RCC 7860 (cell line): ENCODE measurements at places on chromosomes 3 and 15.

DNA sequence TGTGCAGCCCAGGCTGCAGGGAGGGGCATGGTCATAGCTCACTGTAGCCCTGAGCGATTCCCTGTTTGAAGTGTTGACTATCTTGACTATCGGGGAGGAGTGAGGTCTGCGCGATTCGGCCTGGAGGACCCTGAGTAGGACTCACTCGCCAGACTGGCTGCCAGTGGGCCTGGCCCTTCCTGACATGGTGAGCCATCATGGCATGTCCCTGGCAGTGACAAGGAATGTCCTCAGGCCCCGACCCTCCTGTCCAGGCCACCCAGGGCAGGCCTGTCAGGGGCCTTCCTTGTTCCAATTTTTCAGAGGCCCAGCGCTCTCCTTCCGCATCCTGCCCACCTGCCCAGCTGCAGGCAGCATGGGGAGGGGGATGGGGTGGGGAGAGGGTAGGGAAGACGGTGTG is 5.2 kb upstream of the OCA2 start:
- DNase-seq: no peak

DNA sequence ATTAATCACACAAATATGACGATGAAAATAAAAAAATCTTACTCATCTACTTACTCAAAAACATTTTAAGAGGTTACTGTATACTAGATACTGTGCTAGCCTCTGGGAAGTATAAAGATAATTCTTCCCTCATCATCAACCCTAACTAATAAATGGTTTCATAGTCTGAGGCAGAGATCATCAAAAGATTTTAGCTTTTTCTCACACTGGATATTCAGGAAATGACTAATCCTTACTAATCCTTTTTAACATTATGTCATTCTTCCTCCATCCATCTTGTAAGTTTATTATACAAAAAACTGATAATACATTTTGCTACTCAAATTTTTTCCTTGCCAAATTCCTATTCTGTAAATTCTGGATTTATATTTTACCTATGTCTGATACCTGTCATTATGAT is 29.7 kb downstream of the ACAD11 start:
- DNase-seq: peak; percentile 33

DNA sequence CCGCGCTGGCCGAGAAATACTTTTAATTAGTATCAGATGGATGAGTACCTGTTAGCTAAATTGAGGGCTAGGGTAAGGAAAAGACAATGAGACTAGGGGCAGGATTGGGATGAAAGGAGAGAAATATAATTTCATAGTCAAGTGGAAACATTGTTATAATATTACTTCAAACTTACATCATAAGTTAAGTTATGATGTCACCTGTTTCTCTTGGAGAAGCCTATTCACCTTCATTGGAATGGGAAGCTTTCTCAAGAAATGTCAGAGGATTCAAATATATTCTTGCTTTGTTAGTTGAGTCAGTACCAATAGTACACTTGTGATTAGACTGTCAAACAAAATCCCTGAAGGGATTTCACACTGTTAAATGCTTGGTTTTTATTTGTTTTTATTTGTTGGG is 116.2 kb downstream of the NEO1 start:
- DNase-seq: no peak

DNA sequence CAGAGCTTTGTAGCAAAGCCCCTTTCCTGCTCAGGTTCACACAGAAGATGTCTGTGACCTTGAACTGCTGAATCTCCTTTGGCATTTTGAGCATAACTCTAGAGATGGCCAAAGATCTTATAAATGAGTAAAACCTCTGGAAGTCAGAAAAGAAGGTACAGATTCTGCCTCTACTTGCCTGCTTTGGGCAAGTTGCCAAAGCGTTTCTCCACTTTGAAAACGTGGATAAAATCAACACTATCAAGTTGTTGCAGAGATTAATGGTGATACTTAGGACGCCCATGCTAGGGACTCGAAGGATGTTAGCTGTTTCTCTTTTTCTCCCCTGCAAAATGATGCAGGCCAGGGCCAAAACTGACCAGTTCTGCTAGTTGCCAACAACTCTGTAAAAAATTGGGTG is 68.0 kb upstream of the CMTM7 start:
- DNase-seq: no peak

DNA sequence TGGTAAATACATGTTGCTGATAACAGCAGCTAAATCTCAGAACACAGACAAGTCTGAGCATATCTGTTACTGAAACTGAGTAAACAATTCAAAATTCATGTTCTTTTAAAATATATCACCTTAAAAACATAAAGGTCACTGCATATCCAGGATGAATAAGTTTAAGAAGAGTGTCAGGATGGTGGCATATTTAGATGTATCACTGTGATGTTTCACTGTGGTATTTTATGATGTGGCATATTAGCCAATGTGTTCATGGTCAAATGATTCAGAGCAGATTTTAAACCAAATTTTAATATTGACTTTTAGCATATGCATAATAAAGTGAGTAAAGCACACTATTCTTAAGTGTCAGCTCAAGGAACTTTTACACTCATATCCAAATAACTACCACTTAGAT is 346.4 kb upstream of the DPPA4 start:
- no peak for DNase-seq

DNA sequence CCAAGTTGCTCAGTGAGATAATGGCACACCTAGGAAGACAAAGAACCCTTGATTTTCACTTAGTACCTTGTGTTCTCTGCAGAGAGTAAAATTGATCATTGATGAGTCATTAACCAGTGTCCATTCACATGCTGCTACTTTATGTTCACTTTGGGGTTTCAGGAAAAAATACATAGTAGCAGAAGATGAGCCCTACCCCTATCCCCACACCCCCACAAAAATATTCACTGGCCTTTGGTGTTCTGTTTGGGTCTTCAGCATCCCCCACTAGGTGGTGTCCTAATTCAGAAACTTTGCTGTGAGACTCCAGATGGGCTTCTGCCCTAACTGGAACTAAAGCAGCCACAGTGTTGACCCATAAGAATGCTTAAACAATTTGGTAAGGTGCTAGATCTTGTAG is 178.8 kb downstream of the KLHL25 start:
- no peak for DNase-seq

- DNase-seq: peak; percentile 27
These were observed 62.6 kb downstream of the CRTC3 start for GRCh38 chr15:90592131-90592881.

- DNase-seq: no peak
These were observed 142.5 kb upstream of the PRR23C start for GRCh38 chr3:139187154-139187553.

DNA sequence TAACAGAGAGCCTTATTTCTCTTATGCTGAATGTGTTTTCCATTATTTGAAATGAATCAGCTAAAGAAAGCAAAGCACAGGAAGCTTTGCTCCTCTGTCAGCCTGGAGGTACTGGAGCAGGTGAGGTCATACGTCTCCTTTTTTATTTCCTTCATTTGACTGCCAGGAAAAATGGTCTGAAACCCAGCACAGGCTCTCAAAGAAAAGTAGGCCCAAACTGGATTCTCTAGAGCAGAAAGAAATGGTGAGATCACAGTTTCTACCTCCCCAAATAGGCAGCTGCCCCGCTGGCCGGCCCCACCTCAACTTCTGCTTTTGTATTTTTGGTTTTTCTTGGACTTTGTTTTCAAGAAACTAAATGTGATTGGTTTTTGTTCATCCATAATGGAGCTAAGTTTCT is 95.1 kb downstream of the RPL39L start:
- no peak for DNase-seq

DNA sequence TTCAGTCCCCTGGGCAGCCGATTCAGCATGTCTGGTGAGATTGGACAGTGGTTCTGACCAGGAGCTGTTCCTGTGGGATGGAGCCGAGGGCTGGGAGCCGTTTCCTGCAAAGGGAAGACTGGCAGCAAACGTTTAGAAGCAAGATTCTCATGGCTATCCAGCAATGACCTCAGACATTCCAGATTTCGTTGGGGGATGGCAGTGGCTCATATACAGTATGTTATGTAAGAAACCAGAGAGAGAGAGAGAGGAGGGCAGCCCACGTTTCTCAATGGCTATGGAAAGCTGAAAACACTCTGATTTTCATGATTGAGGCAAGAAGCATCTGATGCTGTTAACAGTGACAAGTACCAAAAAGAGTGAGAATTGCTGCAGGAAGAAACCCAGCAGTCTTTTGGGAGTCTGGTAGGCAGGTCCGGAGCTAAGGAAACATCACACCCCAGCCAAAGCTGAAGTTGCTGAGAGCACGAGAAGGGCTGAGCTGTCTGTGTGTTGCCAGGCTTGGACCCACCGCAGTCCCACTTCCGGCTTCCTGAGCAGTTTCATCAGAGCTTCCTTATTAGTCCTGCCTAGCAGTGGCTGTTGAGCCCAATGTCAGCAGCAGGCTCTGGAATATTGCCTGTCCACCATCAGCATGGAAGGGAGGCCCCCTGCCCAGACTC is 25.6 kb upstream of the VPS8 start:
- peak; percentile 12 for DNase-seq

GRCh38 chr15:42158941-42159340 is 2.5 kb upstream of the PLA2G4F start:
- DNase-seq: no peak

GRCh38 chr15:79901958-79902357 is 5.1 kb upstream of the MTHFS start:
- no peak for DNase-seq

DNA sequence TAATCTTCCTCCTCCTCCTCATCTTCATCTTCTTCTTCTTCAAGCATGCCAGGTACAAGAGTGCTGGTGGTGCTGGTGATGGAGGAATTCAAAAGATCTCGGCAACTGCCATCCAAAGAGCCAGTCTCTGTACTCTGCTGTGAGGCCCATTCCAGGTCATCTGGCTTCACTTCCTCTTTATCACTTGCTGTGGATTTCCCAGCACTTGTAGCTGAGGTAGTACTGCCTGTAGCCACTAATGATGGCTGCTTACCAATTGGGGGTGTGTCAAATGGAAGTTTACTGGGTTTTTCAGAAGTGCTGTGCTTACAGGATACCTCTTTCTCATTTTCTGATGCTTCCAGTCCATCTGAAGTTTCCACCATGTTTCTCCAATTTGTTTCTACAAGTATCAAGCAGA is 28.8 kb upstream of the SHC4 start:
- no peak for DNase-seq

GRCh38 chr3:74282202-74282601 is 332.3 kb downstream of the CNTN3 start:
- DNase-seq: no peak

GRCh38 chr15:79929412-79929811 is 32.6 kb upstream of the MTHFS start:
- no peak for DNase-seq

DNA sequence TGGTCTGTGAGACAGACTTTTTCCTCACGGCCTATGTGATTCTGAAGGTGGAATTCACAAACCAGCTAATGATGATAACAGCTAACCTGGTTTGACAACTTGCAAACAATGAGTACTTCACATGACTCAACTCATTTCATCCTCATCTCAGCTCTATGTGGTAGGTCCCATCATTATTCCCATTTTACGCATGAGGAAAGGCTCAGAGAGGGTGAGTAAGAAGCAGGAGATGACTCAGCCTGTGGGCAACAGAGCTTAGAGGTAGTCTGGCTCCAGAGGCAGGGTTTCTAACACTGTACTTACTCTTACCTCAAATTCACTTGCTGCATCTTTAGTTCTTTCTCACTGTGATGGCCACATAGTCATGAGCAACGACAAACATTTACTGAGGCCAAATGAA is 25.8 kb upstream of the PSMD6 start:
- DNase-seq: peak; percentile 94

DNA sequence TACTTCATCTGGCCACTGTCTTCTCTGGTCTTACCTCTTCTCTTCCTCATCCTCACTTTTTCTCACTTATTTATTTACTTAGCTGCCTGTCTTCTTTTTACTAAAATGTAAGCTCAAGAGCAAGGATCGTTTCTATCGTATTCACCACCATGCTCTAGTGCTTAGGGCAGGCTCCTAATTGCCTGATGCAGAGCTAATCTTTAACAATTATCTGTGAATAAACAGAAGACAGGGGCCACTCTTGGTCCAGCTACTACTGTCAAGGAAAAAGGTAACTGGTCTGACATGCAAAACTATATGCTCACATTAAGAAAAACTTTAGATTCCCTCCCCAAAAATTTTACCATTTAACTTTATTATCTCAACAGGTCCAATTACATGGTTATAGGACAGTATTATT is 17.5 kb downstream of the PIK3R4 start:
- DNase-seq: no peak

GRCh38 chr15:67108122-67108961 is 42.9 kb downstream of the SMAD3 start:
- DNase-seq: peak; percentile 46

DNA sequence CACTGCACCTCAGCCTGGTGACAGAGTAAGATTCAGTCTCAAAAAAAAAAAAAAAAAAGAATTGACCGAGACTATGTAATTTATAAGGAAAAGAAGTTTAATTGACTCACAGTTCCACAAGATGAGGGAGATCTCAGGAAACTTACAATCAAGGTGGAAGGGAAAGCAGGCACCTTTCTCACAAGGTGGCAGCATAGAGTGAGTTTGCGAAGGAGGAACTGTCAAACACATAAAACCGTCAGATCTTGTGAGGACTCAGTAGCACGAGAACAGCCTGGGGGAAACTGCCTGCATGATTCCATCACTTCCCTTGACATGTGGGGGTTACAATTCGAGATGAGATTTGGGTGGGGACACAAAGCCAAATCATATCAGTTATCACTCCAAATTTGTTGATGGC is 380.9 kb downstream of the EDEM1 start:
- no peak for DNase-seq

- no peak for DNase-seq
These were observed 440 bp downstream of the PRTG start for GRCh38 chr15:55742498-55742926.

DNA sequence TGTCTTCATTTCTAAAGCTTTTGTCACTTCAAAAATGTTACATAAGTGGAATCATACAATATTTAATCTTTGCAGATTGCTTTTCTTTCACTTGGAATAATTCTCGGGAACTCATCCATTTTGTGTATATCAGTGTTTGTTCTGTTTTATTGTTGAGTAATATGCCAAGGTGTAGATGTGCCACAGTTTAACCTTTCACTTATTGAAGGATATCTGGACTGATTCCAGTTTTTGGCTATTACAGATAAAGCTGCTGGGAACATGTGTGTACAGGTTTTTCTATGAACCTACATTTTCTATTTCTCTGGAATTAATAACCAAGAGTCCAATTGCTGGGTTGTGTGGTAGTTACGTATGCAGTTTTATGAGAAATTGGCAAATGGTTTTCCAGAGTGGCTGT is 334.9 kb downstream of the PTPRG start:
- DNase-seq: no peak

DNA sequence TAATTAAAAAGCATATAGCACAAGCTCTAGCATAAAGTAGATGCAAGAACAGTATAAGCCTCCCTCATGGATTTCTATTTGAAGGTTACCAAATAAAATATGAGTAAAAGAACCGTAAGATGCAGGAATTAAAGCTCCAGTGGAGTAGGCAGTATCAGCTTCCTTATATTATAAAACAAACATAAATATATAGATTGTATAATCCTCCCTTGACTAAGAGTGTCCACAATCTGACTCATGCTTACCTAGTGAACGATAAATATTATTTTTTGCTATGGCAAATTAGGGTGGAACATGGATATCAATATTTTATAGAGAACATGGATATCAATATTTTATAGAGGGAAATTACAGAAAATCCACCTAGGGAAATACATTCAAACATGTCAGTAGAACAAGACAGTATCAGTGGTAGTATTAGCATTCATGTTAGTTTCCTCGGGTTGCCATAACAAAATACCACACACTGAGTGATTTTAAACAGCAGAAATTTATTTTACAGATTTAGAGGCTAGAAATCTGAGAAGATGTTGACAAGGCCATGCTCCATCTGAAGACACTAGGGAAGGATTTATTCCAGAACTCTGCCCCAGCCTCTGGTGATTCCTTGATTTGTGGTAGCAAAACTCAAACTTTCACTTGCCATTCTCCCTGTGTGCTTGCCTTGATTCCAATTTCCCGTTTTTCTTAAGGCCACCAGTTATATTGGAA is 1521.3 kb downstream of the SI start:
- DNase-seq: no peak
